ENCODE measurements at places on chromosomes 2 and 18.

- H3K4me1 ChIP-seq = no peaks in the 10 kb centered on the region
- no peak overlapping the region for H3K4me3 ChIP-seq
- H3K36me3 ChIP-seq = no peaks in the 10 kb centered on the region
- H3K27ac ChIP-seq = no peak overlapping the region
- no peak for DNase-seq
- H3K27me3 ChIP-seq = no peaks in the 10 kb centered on the region
These were observed 90.6 kb downstream of the GLI2 start for GRCh38 chr2:120826260-120826648.

DNA sequence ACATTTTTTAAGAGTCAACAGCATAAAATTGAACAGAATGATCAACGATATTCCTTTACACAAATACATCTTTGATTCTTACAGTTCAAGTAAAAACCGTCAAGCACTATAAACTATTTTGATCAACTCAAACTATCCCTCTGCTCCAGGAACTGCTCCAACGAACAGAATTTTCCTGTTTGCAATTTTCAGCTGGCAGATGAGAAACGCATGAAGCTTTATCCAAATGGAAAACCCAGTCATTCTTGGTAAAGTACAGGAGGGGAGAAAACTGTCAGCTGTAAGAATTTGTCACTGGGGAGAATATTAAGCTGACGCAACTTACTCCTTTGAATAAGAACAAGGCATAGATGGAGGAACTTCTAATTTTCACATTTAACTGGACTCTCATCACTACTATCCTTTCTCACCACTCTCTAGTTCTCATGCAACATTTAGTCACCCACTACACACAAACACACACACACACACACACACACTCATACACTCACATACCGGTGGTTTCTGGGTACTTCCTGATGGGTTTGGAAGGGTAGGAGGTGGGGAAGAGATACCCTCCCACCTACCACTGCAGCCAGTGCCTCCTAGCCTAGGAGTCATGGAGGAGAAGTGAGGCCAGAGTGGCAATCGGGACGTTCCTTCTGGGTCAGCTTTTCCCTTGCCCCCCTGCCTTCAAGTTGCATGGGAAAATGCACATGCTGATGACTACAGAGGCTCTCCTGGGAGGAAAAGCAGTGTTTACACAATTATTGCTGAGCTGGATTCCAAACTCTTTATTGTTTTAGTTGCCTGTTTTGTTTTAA, 54.0 kb upstream of the SPATS2L start:
- DNase-seq = no peak
- H3K36me3 ChIP-seq = no peaks in the 10 kb centered on the region
- no peaks in the 10 kb centered on the region for H3K4me1 ChIP-seq
- H3K27me3 ChIP-seq = peaks cover 30% of the 10 kb centered on the region

GRCh38 chr2:127233710-127234109, 13.6 kb upstream of the CYP27C1 start:
- no peaks in the 10 kb centered on the region for H3K4me1 ChIP-seq
- no peak overlapping the region for H3K27ac ChIP-seq
- H3K4me3 ChIP-seq = no peak overlapping the region
- DNase-seq = no peak

DNA sequence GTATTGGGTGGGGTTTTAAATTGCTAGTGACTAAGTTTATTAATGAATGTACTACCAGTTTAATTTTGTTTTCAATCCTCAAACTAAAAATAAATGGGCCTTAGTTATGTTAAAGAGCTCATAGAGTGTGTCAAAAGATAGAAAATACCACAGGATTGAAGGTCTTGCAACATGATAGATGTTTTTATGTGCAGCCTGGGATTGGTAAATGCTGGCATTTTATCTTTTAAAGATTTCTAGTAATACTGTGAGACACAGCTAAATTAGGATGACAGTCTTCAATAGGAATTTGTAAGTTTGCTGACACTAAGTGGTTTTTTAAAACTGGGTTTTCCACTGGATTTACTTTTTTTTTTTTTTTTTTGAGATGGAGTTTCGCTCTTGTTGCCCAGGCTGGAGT, 122.3 kb downstream of the HAUS1 start:
- no peaks in the 10 kb centered on the region for H3K27me3 ChIP-seq
- H3K36me3 ChIP-seq = peaks cover 27% of the 10 kb centered on the region
- H3K27ac ChIP-seq = no peak overlapping the region
- DNase-seq = no peak
- H3K4me1 ChIP-seq = peaks cover 44% of the 10 kb centered on the region

GRCh38 chr2:199784512-199784911, 66.5 kb downstream of the FTCDNL1 start:
- no peak overlapping the region for H3K4me3 ChIP-seq
- H3K4me1 ChIP-seq = no peaks in the 10 kb centered on the region
- H3K36me3 ChIP-seq = no peaks in the 10 kb centered on the region
- H3K27ac ChIP-seq = no peak overlapping the region
- H3K27me3 ChIP-seq = no peaks in the 10 kb centered on the region

DNA sequence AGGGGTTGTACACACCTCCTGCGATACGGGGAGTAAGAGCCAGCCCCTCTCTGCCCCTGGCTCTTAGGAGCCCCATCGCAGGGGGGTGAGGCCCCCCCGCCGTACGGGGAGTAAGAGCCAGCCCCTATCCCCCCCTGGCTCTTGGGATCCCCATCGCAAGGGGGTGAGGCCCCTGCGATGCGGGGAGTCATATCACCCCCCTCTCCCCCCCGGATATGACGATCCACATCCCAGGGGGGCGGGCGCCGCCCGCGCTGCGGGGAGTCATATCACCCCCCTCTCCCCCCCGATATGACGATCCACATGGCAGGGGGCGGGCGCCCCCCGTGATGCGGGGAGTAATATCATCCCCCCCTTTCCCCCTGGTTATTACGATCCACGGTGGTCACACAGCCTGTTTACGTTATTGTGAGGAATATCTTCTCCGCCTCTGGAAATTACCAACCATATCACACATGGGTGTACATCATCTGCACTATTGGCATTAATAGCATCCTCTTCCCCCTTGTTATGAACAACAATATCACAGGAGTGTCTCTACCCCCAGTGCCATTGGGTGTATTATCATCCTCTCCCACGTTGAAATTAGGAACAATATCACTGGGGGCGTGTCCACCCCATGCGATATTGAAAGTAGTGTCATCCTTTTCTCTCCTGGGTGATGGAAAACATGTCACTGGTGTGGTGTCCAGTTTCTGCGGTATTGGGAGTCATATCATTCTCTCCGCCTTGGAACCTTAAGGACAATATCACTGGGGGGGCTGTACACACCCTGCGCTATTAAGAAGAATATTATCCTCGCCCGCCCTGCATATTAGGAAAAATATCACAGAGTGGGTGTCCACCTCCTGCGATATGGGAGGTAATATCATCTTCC, 24.7 kb upstream of the NAGK start:
- H3K27me3 ChIP-seq = no peaks in the 10 kb centered on the region
- no peaks in the 10 kb centered on the region for H3K4me1 ChIP-seq
- H3K27ac ChIP-seq = no peak overlapping the region
- no peak overlapping the region for H3K4me3 ChIP-seq

DNA sequence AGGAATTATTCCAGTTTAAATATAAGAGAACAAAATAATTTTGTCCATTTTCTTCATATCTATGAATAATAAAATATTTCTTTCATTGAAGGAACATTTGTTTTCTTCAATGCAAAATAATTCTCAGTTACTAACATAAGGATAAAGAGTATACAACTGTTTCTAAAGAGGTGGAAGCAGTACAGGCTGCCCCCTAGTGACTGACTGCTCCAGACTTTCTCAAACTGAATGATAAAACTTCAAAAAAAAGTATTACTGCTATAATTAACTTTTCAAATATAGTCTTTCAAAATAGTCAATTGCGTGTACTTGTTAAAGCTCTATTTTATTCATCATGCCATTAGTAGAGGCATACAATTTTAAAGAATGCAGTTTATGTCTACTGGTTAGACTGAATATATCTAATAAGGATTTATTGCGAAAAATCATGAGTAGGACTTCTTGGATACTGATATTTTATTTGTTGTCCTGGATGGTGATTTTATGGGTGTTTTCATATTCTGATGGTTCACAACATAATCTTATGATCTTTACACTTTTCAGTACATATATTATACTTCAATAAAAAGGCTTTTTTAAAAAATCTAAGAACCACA, 100.1 kb downstream of the WDPCP start:
- no peak for DNase-seq
- no peaks in the 10 kb centered on the region for H3K27me3 ChIP-seq
- H3K4me1 ChIP-seq = no peaks in the 10 kb centered on the region
- H3K27ac ChIP-seq = no peak overlapping the region

GRCh38 chr18:35029770-35030169, 11.4 kb upstream of the MAPRE2 start:
- peaks cover 54% of the 10 kb centered on the region for H3K4me1 ChIP-seq
- no peaks in the 10 kb centered on the region for H3K27me3 ChIP-seq

DNA sequence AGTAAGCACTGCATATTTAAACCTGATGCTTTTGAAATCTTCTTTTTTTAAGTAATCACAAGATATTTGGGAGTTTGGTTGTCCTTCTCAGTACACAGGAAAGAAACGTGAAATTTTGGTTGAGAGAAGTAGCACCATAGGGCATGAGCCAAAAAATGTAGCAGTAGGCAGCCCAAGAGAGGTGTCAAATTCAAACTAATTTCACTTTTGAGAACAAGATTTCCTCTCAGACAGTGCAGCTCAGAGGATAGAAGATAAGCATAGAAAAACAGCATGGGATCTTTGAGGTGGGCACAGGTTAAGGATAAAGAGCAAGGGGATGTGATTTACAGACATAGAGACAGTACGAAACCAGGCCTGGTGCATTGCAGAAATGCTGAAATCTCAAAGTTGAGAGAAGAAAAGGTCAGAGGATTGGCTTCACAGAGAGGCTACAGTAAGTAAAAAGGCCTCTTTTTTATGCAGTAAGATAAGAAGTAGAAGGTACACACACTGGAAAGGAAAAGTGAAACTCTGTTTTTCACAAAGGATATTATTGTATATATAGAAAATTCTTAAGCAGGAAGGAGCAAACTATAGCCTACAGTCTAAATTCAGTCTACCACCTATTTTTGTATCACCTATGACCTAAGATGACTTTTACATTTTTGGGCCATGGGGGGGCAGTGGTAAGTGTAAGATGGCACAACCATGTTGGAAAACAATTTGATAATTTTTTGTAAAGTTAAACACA, 89.8 kb downstream of the PKP4 start:
- peak overlapping the region; percentile 61 for H3K27ac ChIP-seq
- no peaks in the 10 kb centered on the region for H3K27me3 ChIP-seq
- peaks cover 14% of the 10 kb centered on the region for H3K4me1 ChIP-seq
- no peak for DNase-seq

DNA sequence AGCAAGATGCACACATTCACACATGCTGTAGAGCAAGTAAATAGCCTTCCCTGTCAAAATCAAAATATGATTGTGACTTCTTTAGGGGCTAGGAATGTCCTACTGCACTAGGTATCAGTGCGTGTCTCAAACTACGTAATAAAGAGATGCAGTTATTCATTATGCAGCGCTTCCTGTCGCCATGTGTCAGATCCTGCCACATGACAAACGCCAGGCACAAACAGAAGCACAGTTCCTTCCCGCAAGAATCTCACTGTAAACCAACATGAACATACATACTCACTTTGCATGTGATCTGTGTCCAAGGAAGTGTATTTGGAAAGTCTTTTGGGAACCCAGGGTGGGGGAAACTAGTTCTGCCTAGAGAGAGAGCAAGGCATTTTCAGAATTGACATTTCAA, 599.9 kb downstream of the RNF144A start:
- H3K27ac ChIP-seq = peak overlapping the region; percentile 92
- no peak for DNase-seq
- no peaks in the 10 kb centered on the region for H3K27me3 ChIP-seq
- H3K4me1 ChIP-seq = peaks cover 57% of the 10 kb centered on the region

- no peaks in the 10 kb centered on the region for H3K36me3 ChIP-seq
- peaks cover 24% of the 10 kb centered on the region for H3K4me1 ChIP-seq
- no peak overlapping the region for H3K27ac ChIP-seq
- DNase-seq = no peak
These were observed 11.0 kb upstream of the ALPK2 start for GRCh38 chr18:58639751-58640427.
